ENCODE measurements at places on chromosomes 2 and 18.

GRCh38 chr2:204114295-204115136 is 178.0 kb downstream of the ICOS start:
- DNase-seq: peak; percentile 45

GRCh38 chr2:138444411-138444810 is 57.2 kb upstream of the SPOPL start:
- DNase-seq: no peak

DNA sequence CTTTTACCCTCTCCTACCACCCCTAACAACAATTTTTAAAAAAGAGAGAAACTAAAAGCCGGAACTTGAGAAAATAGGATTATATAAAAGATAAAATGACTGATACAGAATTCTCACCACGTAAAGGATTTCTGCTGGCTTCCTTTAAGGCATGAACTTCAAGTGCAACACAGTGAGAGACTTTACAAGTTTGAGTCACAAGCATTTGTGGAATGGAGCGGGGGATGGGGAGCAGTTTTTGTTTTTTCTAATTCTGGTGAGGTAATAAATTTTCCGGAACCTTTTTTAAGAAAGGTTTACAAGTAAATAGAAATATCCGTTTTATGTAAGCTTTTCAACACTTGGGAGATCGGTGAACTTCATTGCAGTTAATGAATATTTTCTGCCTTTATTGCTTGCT is 1.8 kb upstream of the CDH2 start:
- no peak for DNase-seq

- no peak for DNase-seq
Measured at GRCh38 chr2:53442093-53442492, 325.5 kb upstream of the CHAC2 start.

DNA sequence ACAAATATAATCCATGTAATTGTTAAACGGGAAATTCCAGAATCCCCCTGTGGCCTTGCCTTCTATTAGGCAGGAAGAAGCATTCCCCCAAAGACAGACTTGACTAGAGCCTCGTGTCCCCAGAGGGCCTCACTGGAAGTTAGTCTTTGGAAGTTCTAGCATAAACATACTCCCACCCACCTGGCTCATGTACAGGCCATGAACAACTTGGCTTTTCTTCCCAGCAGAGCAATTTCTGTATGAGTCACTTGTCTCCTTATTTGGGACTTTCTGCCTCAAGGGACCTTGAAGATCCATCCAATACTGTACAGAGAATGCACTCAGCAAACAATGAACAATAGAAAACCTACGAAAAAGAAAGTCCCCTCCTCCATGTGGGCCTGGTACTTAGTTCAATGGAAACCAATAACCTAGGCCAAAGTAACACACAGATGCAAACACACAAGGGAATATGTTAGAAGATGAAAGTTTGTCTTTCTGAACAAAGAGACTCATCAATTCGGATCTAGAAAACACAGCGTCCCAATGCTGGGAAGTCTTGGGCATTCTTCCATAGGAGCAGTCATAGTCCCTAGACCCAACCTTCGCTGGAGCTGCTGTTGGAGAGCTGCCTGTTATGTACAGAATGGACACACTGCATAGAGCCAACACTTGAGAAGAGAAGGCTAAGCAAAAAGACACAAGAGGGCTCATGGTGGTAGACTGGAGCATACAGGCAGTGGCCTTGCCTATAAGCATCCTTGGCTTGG is 303.5 kb downstream of the HRH4 start:
- no peak for DNase-seq

GRCh38 chr2:174337337-174338146 is 2.8 kb downstream of the SP9 start:
- no peak for DNase-seq

DNA sequence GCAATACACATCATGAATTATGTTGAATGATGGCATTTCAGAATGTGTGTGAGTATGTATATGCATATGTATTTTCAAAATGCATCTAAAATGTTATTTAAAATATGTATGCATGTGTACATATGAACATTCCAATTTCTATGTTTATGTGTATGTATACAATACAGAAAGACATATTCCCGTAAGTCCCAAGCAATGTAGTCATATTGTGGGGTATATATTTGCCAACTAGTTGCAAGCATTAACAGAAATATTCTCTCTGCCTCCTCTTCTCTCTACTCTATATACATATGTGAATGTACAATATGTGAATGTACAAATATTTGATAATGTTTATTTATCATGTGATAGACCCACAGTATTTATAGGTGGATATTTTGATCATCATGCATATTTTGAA is 345.8 kb upstream of the ZEB2 start:
- no peak for DNase-seq

DNA sequence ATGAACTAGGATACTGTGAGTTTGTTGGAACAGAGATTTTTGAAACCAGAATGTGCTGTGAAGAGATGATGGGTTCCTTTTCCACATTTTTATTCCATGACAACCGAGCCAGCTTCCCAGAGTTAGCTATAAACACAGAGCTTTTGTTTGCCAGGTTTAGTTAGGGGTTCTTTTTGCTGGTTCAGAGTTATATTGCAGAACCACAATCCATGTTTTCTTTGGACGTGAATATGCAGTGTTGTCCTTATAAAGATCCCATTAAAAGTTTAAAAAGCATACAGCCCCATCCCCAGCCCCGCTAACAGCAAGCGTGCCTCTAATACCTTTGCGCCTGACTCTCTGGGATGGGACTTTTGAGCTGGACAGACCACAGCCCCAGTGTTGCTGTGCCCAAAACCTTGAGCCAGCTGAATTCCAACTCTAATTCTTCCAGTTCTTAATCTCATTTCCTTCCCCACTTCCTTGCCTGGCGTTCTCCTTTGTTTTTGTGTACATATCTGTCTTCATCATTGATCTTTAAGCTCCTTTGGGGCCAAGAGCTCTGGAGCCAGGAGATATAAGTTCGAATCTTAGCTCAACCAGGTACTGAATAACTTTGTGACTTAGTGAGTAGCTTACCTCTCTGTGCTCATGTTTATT is 72.3 kb downstream of the SPATS2L start:
- no peak for DNase-seq

GRCh38 chr2:127170021-127170420 is 50.1 kb downstream of the CYP27C1 start:
- no peak for DNase-seq

DNA sequence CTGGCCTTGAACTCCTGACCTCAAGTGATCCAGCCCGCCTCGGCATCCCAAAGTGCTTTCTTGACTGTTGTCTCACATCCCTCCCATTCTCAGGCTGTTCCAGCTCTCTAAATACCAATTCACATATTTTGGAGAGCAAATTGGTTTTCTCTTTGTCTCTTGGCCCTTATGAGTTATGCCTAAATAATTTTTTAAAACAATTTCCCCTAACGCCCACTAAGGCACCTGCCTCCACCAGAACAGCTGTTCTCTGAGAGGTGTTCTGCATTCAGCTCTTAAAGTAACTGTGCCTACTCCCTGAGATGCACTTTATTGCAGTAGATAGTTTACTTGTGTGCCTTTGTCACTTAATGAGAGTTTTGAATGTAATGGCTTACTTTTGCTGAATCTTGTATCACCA is 6.9 kb downstream of the CCDC195 start:
- no peak for DNase-seq

- DNase-seq: no peak
Measured at GRCh38 chr2:208042041-208042440, 16.7 kb upstream of the PLEKHM3 start.

DNA sequence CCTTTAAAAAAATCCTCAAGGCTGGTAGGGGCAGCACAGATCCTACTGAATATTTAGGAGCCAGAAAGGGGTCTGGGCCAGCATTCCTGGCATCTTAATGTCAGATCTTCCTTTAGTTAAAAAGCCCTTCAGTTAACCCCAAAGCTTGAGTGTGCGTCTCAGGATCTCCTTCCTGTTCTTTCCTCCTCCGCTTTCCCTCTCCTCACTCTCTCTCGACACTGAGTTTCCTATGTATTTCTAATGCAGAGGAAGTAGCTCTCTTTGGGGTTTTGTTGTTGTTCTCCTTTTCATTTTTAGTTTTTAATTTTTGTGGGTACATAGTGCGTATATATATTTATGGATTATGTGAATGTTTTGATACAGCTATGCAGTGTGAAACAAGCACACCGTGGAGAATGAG is 109.9 kb upstream of the COPS8 start:
- DNase-seq: no peak

Data from SK-N-MC (cell line).